ENCODE measurements at places on chromosomes 7 and 10.

GRCh38 chr7:43678315-43678714 is 51.0 kb downstream of the COA1 start:
- DNase-seq, result no peak

DNA sequence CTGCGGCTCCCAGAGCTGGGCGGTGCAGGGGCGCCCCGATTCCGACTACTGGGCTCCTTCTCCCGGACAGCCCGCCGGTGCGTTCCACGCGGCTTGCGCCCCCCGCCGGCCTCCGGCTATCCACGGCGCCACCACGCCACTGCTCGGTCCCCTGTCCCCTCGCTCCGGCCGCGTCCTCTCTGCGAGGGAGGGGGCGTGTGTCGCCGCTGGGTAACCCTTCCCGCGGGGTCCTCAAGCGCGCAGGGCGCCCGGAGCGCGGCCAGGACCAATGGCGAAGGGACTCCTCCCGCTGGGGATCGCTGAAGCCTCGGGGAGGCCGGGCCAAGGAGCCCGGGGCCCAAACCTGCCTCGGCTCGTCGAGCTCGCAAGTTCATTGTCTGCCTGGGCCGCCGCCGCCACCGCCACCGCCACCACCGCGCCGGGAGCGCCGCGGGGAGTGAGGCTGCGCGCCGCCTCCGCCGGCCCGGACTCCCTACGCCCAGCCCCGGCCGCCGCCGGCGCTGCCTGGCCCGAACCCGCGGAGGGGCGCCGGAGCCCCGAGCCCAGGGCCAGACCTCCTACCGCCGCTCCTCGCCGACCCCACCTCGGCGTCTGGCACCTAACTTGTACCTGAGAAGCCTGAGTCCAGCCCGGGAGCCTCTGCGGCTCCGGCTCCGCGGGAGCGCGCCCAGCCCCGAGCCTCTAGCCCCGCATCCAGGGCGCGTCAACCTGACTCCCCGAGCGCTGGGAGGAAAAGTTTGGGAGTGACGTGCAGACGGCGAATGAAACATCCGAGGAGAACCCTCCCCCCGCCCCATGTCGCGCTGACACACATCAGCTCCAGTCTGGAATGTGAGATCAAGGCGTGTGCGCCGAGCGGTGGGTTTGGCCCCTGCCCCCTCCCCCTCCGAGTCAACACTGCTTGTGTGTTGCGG is at the start of gene CHST15:
CHST15 (minus strand) TSS at position 739 of the 914 bp plus-strand sequence. CDS start 47,386 bp downstream, outside the sequence.
- no peak for DNase-seq

- DNase-seq, result no peak
These were observed 34.7 kb upstream of the KMT2E start for GRCh38 chr7:104979167-104979841.

GRCh38 chr10:47160967-47161366 is 139.0 kb upstream of the GDF10 start:
- DNase-seq, result no peak

DNA sequence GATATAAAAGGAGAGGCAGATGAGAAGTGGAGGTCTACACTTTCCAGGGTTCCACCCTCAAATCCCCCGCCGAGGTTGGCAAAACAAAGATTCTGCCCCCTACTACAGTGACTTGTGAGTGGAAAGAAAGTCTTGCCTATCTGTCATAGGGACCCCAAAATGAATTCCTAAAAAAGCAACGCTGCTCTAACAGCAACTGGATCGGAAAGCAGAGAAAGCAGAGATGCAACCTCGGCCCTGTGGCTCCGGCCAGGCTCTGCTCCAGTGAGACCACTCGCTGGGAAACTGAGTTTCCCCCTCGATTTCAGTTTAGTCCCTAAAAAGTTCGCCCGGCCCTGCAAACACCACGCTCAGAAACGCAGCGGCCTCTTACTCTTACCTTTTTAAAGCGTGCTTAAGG is 297.9 kb upstream of the NFE2L3 start:
- no peak for DNase-seq

DNA sequence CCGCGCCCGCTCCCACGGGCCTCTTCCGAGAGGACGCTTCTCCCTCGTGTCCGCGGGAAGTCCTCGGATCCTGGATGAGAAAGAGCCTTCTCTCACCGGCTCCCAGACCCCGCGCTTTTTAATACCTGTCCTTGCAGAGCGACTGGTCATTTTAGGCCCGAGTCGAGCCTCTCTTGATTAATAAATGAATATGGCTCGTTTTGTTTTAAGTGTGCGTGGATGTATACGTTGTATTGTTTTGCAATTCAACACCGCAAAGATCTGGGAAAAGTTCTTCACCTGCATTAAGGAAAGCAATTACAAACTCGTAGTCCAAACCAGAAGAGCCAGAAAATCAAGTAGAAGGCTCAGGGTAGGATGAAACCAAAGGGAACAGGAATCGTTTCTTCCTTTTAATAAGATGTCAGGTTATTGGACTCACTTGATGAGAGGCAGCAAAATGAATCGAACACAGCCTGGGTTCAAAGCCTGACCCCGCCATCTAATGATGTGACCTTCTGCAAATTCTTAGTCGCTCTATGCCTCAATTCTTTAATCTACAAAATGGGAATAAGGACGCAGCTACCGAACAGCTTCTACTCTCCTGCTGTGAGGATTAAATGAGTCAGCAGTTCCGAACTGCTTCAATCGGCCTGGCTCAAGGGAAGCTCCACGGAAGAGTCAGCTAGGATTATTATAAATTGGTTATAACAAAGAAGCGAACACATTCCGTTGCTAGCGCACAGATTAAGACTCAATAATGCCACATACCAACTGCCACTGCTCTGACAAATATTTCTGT is 277.8 kb upstream of the NEBL start:
- DNase-seq, result no peak

DNA sequence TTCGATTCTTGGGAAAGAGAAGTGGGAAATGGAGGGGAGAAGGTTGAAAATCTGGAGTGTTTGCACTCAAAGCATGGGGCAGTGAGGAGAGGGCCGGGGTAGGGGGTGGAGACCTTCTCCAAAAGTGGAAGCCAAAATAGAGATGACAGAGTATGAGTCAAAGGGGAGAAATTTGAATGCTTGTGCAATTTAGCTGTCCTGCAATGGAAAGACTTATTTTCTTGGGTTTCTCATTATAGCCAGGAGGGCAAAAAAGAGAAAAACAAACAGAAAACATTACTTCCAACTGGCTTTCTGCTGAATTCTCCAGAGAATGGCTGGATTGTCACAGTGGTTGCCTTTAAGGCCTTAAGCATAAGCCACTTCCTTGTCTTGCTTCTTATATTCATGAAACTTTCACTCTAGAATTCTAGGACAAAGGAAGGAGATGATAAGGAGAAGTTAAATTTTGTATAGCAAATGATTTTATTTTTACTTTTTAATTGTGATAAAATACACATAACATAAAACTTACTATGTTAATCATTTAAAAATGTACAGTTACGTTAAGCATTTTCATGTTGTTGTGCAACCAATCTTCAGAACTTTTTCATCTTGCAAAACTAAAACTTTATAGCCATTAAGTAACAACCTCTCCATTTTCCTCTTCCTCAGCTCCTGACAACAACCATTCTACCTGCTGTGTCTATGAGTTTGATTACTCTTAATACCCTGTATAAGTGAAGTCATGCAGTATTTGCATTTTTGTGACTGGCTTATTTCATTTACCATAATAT is 100.2 kb downstream of the GPR85 start:
- DNase-seq, result no peak

DNA sequence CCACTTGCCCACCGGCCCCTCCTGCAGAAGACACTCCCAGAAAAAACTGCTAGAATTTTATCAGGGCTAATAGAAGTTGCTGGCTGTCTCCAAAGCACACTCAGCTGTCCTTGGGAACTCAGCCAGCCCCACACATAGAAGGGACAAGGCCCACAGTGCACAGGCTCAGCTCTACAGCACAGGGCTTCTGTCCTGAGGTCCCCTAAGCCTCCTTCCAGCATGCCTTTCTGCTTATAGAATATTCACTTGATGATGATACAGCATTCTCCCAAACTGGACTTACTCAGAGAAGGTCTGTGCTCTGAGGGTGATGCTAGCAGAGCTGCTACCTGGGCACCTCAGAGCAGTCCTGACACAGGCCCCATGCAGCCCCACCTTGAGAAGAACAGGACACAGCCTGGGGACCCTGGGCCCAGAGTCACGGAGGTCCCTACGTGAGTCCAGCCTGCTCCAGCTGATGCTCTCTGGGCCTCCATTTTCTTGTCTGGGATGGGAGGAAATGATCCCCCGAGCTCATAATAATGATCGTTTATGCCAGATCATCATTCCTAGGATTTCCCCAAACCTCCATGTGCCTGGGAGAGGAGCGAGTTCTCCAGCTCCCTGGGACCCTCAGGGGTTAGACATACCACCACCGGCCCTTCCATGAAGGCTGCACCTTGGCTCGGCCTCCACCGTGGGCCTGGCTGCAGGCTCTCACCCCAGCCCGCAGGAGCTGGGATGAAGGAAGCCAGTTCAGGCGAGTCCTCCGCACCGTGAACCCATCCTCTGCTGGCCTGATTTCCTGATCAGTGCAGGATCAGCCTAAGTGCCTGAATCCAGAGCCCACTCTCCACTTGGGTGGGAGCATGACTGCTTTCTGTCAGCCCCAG is 145.6 kb downstream of the ZNF248 start:
- DNase-seq, result no peak

- no peak for DNase-seq
These were observed 19.9 kb upstream of the CRHR2 start for GRCh38 chr7:30702200-30702599.

DNA sequence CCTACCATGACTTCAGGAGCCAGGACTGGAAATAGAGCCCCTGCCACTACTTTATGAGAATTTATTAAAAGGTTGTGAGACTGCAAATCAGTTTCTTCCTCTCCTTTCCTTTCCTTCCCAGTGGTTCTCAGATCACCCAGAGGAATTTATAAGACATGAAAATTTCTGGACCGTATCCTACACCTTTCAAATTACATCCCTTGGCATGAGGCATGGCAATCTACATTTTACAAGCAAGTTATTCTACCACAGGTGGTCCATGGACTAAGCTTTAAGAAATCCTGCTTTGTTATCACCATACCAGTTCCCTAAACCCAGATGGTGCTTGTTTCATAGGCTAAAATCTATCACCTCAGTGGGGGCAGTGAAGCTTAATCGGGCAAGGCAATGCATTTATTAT is 66.5 kb downstream of the TPK1 start:
- DNase-seq, result no peak

DNA sequence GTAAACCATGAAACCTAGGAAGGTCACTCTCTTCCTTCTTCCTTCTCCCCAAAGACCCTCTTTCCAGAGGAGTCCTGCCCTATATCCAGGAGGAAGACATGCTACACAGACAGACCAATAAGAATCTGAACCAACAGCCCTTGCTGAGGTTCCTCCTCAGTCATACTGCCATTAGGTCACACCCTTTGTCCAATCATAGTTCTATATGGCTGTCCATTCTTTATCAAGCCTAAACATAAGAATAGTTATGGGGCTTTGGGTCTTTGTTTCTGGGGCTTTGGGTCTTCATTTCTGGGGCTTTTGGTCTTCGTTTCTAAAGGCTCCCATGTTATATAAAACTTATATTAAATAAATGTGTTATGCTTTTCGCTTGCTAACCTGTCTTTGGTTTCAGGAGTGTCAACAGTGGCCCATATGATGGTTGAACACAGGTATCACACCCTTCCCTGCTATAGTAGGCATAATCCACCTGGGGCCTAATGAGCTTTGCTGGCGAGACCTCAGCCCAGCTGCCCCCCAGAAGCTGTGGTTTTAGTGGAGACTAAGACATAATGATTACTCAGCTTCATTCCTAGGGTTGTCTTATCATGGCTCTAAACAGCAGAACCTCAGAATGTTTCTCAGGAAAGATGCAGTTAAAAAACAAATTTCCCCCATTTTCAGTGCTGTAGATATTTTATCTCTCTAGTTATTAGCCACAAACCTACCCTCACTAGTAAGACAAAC is 91.6 kb downstream of the ELMO1 start:
- no peak for DNase-seq

GRCh38 chr7:95632609-95633008 is 36.3 kb upstream of the PDK4 start:
- no peak for DNase-seq

- DNase-seq, result no peak
These were observed 525.0 kb upstream of the ADARB2 start for GRCh38 chr10:2262333-2262732.

- no peak for DNase-seq
These were observed 208.7 kb downstream of the PAXIP1 start for GRCh38 chr7:154794147-154794780.

Measured in stimulated activated CD8-positive, alpha-beta memory T cell treated with anti-CD3 and anti-CD28 coated beads, Interleukin-15, amount 100 ng/mL, for 48 hours (primary cell).